ENCODE measurements at places on chromosomes 5 and 9.

DNA sequence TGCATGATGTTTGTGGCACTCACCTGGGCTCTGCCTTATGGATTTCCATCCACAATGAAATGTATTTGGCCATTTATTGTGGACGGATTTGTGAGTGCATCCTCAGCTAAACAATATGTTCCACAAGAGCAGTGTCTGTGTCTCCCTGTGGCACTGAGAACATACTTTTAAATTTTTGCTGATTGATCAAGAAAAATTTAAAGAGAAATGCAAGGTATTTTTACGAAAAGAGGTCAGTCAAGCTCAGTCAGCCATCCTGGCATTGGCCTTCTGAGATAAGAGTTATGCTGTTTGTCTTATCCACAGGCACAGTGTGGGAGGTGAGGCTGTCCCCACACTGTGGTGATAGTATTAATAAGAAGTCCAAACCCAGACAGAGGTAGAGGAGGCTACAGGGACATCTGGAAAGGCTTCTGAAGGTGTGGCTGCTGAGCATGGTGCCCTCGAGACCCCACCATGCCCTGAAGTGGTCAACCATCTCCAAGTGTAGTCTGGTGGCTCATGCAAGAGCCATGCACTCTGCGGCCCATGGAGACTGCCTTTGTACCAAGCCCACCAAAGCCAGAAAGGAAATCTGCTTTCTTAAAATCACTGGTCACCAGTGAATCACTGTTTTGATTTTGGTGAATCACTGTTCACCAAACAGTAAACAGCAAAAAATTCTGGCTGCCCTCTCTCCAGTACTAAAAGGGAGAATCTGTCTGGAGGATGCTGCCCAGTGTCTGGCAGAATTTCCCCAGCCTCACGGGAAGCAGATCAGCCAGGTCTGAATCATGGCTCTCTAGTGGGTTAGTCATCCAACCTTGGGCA lies 28.8 kb downstream of the SPOCK1 start:
- no peak for DNase-seq

- no peak for DNase-seq
These were observed 99.1 kb downstream of the AOPEP start for GRCh38 chr9:94825611-94825958.

- no peak for DNase-seq
These were observed 73.7 kb downstream of the INSL6 start for GRCh38 chr9:5111696-5112095.

- no peak for DNase-seq
These were observed 1149.0 kb downstream of the EFNA5 start for GRCh38 chr5:106521701-106522100.

DNA sequence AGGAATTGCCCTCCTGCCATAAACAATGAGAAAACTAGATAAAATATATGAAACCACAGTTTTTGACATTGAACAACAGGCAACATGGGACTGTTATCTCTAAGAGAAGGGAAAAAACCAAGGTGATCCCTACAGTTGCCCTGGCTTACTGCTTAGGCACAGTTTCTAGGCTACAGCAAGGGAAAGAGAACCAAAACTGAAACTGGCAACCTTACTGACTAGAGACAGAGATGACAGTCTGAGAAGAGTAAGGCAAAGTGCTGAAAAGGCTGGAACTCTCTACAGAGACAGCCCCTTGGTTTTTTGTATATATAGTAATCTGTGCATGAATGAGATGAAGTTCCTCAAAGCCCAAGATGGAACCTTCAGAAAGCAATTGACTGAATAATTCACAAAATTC lies 36.2 kb upstream of the REEP2 start:
- DNase-seq, result no peak

- no peak for DNase-seq
These were observed 5.3 kb downstream of the PKD2L2 start for GRCh38 chr5:137894586-137894985.

DNA sequence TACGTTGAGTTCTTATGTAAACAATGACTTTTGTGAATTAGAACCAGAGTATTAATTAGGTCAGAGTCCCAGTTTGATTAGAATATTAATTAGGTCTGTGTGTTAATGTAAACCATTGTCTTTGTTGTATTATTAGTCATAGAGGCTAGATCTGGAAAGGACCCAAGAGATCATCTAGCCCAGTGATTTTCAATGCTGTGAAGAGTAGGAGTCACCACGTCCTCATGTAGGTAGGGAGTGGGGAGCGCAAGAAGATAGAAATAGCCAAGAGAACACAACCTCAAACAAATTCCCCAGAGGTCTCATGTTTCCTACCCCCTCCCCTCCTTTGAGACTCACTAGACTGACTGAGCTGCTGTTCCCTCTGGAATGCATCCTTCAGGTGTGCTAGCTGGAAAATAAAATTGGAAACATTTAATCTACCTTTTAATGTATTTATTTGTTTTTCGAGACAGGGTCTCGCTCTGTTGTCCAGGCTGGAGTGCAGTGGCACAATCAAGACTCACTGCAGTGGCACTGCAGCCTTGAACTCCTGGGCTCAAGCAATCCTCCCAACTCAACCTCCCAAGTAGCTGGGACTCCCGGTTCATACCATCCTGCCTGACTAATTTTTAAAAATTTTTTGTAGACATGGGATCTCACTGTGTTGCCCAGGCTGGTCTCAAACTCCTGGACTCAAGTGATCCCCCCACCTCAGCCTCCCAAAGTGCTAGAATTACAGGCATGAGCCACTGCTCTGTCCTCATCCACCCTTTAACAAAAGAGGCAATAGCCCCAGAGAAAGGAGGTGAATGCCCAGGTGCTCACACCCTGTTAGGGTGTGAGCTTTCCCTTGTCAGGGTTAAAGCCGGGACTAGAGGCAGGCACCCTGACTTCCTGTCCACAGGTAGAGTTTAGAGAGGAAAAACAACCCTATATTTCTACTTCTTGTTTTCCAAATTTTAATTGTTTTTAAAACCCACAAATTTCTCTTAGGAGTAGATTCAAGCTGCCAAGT lies 92.9 kb downstream of the INIP start:
- no peak for DNase-seq

GRCh38 chr5:151143645-151144044 lies 13.9 kb downstream of the ANXA6 start:
- no peak for DNase-seq

DNA sequence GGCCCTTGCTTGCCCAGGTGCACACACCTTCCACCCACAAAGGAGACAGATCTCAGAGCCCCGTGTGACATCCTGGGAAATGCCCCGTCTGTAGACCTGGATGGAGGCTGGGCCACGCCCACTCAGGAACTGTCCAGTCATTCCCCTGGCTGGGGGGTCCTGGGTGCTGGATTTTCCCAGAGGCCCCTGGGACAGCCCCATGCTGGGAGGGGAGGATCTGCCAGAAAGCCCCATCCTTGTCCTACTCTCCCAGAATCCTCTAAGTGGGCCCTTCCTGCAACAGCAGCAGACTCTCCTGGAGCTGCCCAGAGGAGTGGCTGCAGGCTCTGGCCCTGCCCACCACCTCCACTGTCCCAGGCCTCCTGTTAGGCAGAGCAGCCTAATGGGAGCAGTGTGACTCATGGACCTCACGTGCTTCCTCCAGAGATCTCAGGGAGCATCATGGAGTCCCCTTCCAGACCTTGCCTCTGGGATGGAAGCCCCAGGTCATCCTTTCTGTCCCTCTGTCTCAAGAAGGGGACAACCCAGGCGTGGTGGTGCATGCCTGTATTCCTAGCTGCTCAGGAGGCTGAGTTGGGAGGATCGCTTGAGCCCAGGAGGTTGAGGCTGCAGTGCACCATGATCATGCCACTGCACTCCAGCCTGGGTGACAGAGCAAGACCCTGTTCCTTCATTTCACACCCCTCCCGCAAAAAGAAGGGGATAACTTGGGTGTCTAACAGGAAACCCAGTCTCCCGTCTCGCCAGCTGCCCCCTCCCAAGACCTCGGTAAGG lies 51.7 kb downstream of the JADE2 start:
- DNase-seq, result no peak

DNA sequence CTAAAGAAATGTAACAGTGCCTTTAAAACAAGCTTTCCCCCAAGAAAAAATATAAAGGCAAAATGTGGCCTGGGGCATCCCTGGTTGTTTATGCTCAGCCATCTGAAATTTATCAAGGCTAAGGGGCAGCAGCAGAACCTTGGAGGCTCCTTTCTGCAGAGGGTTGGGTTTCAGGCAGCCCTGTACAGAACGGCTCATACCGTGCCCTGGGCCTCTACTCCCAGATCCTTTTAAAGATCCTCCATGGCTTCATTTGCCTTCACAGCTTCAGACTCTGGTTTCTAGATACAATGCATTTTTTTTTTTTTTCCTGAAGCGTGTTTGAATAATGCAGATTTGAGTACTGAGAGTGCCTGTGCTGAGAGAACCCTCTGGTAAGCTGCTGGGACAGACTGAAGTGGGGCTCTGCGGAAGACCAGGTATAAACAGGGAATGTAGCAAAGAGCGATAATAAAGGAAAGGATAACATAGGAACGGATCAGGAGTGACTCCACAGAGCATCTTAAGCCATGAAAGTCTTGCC lies 172.7 kb downstream of the DIRAS2 start:
- DNase-seq, result no peak

- no peak for DNase-seq
These were observed 1.7 kb downstream of the RAB14 start for GRCh38 chr9:121199921-121200320.

DNA sequence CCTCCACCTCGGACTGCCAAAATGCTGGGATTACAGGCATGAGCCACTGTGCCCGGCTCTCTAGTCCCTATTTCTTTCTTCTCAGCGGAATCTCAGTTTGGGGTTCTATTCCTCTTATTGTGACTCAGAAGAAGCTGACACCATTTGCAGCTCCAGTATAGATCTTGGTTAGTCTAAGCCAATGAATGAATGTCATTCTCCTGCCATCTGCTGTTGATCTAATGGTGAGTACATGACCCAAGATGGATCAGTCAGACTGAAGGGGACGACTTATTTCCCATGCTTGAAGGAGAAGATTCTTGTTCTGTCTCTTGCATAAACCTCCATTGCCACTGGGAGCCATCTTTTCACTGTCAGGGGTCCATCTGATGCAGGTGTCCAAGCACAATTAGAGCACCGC lies 76.0 kb upstream of the KLF9 start:
- no peak for DNase-seq

DNA sequence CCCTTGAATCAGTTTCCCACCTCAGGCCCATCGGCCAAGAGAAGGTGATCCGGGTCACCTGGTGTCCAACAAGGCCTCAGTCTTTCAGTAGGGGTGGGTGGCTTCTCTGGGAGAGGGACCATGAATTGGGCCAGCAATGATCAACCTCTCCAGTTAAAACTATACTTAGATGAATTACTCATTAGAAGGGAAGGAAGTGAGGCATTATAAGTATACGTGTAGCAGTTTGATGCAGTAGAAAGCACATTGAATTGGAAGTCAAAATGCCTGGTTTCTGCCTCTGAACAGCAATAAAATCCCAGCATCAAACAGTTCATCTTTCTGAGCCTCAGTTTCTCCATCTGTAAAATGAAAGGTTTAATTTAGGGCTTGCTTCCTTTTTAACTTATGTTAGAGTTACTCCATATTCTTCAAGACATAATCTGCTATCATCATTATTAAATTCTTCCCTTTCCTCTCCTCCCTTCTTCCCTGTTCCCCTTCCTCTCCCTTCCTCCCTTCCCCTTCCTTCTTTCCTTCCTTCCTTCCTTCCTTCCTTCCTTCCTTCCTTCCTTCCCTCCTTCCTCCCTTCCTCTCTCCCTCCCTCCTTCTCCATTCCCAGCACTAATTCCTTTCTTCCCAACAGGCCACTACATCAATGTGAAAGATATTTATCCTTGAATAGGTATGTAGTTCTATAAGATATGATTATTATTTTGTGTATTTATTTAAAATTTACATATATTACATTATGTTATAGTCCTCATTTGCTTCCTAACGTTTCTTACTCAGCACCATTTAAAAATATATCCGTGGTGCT lies 18.6 kb upstream of the TMEM174 start:
- DNase-seq, result no peak

DNA sequence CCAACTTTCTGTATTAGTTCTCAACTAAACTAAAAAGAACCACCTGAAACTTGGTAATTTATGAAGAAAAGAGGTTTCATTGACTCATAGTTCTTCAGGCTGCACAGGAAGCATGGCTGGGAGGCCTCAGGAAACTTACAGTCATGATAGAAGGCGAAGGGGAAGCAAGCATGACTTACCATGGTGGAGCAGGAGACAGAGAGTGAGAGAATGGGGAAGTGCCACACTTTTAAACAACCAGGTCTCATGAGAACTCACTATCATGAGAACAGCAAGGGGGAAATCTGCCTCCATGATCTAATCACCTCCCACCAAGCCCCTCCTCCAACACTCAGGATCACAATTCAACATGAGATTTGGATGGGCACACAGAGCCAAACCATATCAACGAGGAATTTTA lies 123.5 kb downstream of the DEPDC1B start:
- DNase-seq, result no peak

DNA sequence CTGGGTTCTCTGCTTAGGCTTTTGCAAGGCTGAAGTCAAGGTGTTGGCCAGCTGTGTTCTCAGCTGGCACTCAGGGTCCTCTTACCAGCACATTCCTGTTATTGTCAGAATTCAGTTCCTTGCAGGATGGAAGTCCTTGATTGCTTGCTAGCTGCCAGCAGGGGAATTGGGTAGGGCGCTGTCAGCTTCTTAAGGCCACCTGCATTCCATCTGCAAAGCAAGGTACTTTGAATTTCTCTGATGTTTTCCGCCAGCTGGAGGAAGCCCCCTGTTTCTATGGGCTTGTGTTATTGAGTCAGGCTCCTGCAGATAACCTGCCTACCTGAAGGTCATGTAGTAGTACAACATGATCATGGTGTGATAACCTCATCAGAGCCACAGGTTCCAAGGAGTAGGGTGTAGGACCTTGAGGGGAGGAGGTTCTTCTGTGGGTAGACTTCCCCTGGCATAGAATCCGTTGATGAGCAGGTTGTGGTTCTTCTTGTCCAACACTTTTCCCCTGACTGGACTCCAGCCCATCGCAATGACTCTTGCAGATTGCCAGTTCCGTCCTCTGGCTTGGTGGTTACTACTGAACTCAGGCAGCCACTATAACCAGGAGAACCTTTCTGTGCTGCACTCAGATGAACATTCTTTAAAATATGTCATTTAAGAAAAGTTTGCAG lies 6.8 kb downstream of the TENT4A start:
- no peak for DNase-seq
